Kidney (tissue), 22 donors: ENCODE measurements at places on chromosomes 7 and 10. TPM values are rescaled to one million over a fixed set of nuclear protein-coding genes. Genes with fewer than 3 reads are reported as not detected.

Gene C10orf105
- total RNA-seq: 0.35 TPM

Gene PNLIPRP3
- not detected for total RNA-seq

Gene OR13A1
- total RNA-seq: not detected

Gene PCLO
- 12.0 TPM for total RNA-seq

Gene SAP25
- total RNA-seq: 9.8 TPM

Gene SLC29A4
- 3.4 TPM for total RNA-seq

Gene CYP17A1
- total RNA-seq: 3.3 TPM

Gene FGL2
- 96.9 TPM for total RNA-seq

Gene FKBP6
- total RNA-seq: 0.13 TPM

Gene VIPR2
- 0.91 TPM for total RNA-seq

Gene TRUB1
- 17.1 TPM for total RNA-seq

Gene ABCB8
- 36.0 TPM for total RNA-seq

Gene AVL9
- total RNA-seq: 39.9 TPM

Gene STOX1
- 1.5 TPM for total RNA-seq

Gene GIMAP5
- total RNA-seq: 30.0 TPM

Gene FOXP2
- 8.0 TPM for total RNA-seq

Gene MLXIPL
- 26.2 TPM for total RNA-seq

Gene SHH
- total RNA-seq: 15.2 TPM

Gene PIK3CG
- total RNA-seq: 8.6 TPM

Gene DGKB
- total RNA-seq: 1.5 TPM

Gene DYDC2
- 0.57 TPM for total RNA-seq

Gene CRHR2
- not detected for total RNA-seq

Gene ASB10
- total RNA-seq: not detected

Gene ST8SIA6
- total RNA-seq: 0.91 TPM

Gene GGCT
- total RNA-seq: 23.8 TPM

Gene TMEM139
- total RNA-seq: 36.7 TPM

Gene CCDC3
- total RNA-seq: 33.5 TPM

Gene PNLIPRP1
- not detected for total RNA-seq

Gene TMEM130
- total RNA-seq: 5.0 TPM

Gene TFEC
- total RNA-seq: 14.4 TPM

Gene LDB3
- 7.7 TPM for total RNA-seq

Gene COL1A2
- 149 TPM for total RNA-seq

Gene NUDT13
- 3.3 TPM for total RNA-seq

Gene SCART1
- 3.9 TPM for total RNA-seq

Gene FFAR4
- total RNA-seq: 1.0 TPM

Gene ERCC6
- 33.2 TPM for total RNA-seq

Gene ANKIB1
- total RNA-seq: 59.0 TPM

Gene COL28A1
- total RNA-seq: 5.8 TPM
